ENCODE measurements at places on chromosomes 11 and 22.

DNA sequence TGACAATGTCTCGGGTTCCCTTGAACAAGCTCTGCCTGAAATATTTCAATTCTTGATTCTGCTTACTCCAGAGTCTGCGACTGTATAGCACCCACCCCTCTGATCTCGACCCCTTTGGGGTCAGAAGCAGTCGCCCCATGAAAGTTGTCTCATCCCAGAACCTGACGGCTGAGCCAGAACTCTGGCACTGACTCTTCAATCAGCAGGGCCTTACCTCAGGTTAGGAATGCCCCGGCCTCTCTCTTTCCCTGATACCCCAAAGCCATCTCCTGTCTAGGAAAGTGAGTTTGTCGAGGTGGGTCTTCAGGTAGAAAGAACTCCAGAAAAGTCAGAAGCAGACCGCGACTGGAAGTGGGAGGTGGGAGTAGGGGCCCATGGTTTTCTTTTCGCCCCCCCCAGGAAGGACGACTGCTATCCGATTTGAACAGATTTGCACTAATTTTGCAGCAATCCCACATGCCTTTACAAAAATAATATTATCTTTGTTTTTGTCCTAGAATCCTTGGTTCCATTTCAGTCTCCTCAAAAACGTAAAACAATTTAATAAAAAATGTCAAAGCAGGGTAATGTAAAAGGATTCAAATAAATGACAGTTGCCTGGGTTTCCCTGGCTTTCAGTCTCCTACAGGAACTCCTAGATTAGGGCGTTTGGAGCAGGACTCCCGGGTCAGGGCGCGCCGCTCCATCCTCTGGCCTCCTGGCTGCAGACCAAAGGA lies 898 bp upstream of the ROBO3 start:
- DNase-seq = no peak

- DNase-seq = no peak
Measured at GRCh38 chr11:34827228-34827627, 89.0 kb downstream of the APIP start.

- DNase-seq = no peak
Measured at GRCh38 chr22:23119494-23120414, 22.0 kb downstream of the RSPH14 start.

- DNase-seq = no peak
Measured at GRCh38 chr22:38775656-38776055, 18.3 kb downstream of the DNAL4 start.

GRCh38 chr11:57312511-57313021 lies 12.2 kb downstream of the TNKS1BP1 start:
- no peak for DNase-seq

GRCh38 chr11:44578279-44578678 lies 12.8 kb downstream of the CD82 start:
- no peak for DNase-seq

GRCh38 chr11:1360835-1361357 lies 28.8 kb upstream of the BRSK2 start:
- no peak for DNase-seq

- DNase-seq = no peak
Measured at GRCh38 chr11:24406389-24406788, 90.5 kb upstream of the LUZP2 start.

- DNase-seq = no peak
Measured at GRCh38 chr22:23553924-23554870, 25.9 kb downstream of the IGLL1 start.

DNA sequence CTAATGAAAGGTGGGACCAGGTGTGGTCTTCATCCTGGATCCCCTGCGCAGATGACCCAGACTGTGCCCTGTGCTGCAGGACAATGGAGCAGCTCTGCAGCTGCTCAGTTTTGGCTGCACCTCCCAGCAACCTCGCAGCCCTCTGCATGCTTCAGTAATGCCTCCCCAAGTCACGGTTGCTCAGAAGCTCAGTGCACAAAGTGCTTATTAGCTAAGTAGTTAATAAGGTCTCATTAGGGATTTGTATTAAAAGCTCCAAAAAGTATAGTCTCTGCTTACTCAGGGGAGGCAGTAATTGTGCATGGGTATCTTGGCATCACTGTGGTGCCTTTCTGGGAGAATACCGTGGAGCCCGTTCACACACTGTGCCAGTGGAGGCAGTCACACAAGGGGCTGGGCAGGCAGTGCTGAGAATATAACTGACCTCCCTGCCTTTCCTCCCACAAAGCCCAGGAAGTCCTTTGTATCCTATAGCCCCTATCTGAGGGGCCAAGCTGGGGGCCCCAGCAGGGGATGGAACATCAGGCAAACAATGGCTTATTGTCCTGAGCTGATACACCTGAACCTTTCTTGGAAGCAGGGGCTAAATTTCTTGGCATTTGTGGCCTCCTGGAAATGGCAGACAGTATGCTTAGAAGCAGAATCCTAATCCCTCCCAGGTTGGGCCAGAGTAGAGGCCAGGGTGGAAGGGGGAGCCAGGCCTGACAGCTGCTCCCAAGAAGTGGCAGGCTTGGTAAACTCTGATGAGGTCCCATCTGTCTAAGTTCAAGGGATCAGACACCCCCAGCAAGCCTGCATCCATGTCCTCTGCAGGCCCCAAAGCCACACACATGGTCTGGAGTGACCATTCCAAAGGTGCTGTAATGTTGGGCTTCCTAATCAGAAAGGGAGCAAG lies 125.5 kb upstream of the PARVA start:
- DNase-seq = no peak

DNA sequence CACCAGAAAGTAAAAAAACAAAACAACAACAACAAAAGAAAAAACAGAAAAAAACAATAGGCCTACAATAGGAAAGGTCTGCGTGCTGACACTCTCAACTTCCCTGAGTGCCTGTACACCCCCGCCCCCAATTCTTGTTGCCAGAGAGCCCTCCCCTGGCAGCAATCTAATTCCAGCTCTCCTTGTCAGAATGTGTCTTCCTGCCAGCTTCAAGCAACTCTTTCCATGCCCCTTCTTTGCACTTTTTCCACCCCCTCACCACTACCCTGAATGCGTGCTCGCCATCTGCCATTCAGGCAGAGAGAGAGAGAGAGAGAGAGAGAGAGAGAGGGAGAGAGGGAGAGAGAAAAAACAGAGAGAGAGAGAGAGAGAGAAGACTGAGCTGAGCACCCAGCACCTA lies 245.0 kb downstream of the KIRREL3 start:
- DNase-seq = no peak

GRCh38 chr11:18001191-18001590 lies 11.7 kb downstream of the SERGEF start:
- no peak for DNase-seq

- no peak for DNase-seq
Measured at GRCh38 chr11:22456993-22457762, 119.0 kb downstream of the SLC17A6 start.

DNA sequence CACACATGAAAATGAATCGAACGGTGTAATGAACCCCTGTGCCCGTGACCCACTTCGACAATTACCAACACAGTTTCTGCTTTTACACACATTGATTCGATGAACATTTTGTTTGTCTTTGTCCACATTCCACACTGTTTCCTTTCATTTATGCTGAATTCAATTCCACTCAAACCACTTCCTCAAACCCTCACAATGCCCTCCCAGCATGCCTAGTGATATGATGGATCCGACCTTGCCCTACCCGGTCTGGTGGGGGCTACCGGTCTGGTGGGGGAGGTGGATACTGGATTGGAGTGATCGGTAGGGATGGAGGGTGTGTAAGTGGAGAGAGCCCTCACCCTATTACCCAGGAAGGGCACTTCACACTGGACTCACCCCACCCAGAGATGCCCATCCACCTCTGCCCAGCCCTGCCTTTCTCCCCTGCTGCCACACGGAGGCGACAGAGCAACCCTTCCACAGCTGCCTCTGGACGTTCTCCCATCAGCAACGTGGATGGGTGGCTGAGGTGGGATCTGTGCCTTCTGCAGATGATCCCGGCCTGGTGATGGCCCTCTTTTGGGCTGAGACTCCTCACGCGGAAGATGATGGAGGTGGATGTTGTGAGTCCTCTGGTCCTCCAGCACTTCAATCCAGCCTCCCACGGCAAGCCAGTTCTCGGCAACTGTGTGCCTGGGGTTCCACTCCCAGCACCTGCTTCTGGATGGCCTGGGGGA lies 33.0 kb upstream of the P2RY2 start:
- DNase-seq = peak; percentile 15

- DNase-seq = no peak
Measured at GRCh38 chr11:112627588-112628045, 333.6 kb upstream of the NCAM1 start.

- DNase-seq = no peak
Measured at GRCh38 chr11:8213376-8213775, 44.6 kb upstream of the RIC3 start.

DNA sequence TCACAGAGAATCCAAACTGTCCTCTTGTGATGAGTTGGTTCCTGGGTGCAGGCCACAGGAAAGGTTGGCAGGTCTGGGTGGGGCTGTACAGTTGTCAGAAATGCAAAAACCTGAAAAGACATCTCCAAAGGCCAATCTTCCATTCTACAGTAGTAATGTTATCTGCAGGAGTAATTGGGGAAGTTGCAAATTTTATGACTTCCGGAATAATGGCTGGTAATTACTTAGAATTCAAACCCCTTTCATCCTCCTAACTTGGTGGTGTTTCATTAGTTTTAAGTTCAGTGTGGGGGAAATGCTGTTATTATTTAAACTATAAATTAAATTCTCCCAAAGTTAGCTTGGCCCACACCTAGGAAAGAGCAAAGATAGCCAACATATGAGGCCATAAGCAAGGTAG lies 64.7 kb upstream of the FAT3 start:
- no peak for DNase-seq

GRCh38 chr11:17933708-17934107 lies 79.1 kb downstream of the SERGEF start:
- no peak for DNase-seq

DNA sequence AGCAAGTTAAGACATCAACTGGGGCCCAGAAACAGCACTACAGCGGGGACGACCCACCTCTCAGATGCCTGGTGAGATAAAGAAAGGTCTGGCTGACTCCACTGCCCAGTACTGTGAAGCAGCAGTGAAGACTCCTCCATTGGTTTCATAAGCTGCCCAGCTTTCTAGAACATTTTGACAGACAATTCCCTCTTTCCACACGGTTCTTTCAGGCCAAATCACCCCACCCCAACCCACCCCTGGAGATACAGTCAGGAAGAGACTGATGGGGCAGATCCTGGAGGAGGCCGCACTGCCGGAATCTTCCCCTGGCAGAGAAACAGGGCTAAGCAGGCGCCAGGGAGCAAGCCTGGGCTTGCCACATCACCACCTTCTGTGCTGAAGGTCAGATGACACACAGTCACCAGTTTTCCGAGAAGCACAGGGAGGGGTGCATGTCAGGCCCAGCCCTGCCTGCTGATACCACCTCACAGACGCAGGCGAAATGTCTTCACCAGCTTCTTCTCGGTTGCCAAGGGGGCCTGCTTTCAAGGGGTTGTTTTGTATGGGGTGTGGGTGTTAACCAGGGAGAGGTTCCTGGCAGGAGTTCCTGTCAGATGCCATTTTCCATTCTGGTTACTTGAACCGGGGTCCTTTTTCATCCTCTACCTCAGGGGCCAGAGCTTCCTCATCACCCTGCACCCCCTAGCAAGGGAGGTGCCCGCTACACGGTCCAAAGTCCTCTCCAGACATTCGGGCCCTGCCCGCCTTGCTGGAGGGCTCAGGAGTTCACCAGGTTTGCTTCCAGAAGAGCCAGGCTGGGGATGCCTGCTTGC lies 1.4 kb upstream of the NEAT1 start:
- peak; percentile 76 for DNase-seq

DNA sequence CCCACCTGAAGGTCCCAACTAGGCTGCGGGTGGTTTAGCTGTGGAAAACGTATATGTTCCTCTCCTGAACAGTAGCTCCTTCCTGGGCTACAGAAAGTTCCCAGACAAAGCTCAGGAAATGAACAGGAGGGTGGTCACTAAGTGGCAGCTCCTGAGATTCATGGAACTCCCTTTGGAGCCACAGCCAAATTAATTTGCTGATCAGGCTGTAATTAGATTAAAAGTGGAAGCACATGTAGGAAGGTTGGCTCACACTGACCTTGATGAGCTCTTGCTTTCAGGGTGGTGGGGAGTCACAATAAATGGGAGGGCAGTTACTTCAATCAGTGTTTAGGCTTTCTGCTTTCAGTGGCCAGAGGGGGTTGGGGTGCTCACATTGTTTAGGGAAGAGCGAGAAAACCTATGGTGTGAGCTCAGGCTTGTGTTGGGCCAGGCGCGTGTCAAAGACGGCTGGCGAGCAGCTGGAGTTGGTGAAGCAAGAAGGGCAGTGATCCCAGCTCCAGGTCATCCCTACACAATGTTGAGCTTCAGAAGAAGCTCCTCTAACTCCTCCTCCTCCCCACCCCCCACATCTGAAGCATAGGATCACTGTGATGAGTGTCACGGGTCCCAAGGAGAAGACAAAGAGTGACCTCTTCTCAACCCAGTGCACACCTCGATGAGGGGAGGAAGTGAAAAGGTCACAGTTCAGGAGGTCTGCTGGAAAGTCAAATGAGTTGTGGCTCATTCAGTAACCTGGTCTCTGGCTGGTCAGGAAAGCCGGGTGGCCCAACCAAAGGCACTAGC lies 42.5 kb downstream of the CLPB start:
- no peak for DNase-seq

DNA sequence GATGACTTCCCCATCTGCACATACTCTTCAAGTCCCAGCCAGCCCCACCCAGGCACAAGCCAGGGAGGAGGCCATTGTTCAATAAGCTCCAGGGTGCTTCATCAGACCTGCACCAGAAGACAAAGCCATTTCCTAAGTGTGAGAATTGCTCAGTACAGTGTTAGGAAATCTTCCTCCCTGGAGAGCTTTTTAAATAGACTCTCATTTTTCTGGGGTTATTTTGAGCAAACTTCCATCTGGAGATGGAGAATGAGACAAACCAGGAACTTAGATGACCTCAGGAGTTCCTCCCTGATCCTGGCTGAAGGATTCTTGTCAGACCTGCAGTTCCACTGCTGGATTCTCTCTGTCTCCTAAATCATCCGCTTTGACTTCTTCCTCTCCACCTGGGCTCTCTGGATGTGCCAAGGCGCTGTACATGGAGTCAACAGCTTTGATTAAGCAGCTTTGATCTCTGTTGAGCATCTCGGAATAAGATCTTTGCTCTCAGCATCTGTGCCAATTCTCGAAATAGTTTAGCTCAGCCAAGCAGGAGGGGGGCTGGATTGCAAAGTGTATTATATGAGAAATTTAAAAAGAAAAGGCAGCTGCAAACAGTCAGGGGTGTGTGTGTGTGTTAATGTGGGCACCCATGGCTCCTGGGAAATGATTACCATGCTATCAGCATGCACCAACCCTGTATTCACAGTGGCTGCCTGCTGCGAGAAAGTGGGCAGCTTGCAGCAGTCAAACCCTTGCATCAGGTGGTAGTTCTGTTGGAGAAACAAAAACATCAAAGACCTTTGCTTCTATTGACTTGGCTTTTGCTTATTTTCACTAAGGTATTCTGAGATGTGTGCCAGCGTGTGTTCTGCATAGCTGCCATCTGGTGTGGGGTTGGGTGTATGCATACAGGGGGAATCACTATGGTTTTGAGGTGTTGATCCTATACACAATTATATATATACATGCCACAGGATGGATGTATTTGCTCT lies 70.2 kb upstream of the NAV2 start:
- no peak for DNase-seq

GRCh38 chr22:45996241-45997076 lies 19.5 kb upstream of the WNT7B start:
- DNase-seq = no peak

All from stimulated activated CD8-positive, alpha-beta memory T cell treated with anti-CD3 and anti-CD28 coated beads, Interleukin-12 subunit alpha, Interleukin-12 subunit beta, amount 100 ng/mL, for 1 hour (primary cell).